ENCODE measurements at places on chromosomes 4 and X.

GRCh38 chr4:48173056-48173991 lies 39.3 kb upstream of the TXK start:
- no peak for DNase-seq

GRCh38 chr4:21678711-21679110 lies 269.9 kb downstream of the KCNIP4 start:
- no peak for DNase-seq

DNA sequence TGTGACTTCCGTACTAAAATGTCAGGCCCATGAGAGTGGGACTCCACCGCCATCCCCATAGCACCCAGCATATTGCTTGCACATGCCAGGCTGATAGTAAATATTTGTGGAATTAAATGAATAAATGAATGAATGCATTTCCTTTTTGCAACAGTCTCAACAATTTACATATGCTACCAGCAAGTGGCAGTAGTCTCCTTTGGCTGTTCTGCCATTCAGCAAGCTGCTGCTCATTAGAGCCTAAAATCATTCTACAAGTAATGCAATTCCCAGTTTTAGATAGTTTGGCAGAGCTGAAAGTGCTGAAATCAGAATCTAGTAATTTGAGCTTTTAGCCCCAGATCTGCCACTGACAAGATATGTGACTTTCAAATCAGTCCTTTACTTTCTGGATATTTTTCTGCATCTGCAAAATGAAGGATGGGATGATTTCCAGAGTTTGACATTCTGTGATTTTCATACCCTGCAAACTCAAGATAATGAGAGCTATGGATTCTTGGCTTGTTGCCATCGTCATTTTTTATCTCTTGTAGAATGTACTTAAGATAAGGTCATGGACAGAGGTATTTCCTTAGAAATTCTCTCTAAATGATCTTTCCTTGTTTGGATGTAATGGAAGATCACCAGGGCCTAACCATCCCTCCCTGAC lies 35.7 kb upstream of the INTS6L start:
- peak; percentile 3 for DNase-seq

DNA sequence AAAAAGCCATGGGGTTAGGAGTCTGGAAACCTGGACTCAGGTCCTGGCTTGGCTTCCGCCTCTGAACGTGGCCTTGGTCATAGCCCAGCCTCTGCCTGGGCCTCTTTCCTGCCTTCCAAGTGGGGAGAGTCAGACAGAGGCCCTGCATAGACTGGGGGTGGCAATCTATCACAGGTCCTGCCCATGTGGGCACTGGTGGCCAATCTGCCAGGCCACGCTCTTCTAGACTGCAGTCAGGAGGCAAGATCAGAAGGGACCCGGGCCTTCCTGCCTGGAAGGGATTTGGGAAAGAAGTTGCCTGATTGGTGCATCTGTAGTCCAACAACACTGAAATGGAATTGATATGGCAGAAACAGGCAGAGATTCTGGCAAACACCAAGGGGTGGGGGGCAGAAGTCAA lies 46.1 kb downstream of the CNGA2 start:
- no peak for DNase-seq

GRCh38 chr4:123477711-123478209 lies 81.2 kb downstream of the SPRY1 start:
- DNase-seq, result no peak

DNA sequence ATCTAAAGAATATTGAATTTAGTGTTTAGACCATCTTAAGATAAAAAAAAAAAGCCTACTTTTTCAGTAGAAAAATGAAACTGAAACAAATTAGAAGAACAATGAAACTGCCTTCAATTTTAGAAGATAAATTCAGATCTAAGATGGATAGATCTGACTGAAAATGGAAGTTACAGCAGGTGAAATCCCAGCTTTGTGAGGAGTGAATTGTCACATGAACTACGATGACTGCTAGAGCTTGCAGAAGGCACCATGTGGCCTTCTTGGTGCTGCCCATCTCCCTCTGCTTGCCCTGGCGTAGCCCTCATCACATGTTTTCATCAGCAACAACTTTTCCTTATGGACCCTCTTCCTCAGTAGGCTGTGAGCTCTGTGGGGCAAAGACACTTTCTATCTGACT lies 51.4 kb upstream of the EMCN start:
- no peak for DNase-seq

DNA sequence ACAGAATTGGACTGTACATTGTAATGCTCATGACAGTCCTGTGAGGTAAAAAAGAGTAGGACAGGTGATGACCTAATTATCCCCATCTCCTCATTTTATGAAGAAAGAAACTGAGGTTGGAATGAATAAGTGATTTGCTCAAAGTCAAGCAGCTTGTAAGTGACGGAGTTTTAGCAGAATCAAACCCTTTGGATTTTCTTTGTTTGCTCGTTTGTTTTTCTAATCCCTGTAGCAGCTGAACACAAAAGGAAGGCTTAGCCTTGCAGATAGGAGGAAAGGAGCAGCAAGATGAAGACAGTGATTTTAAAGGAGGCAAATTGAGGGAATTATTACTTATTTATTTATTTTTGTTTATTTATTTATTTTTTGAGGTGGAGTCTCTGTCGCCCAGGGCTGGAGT lies 528.4 kb upstream of the AMOT start:
- DNase-seq, result no peak

DNA sequence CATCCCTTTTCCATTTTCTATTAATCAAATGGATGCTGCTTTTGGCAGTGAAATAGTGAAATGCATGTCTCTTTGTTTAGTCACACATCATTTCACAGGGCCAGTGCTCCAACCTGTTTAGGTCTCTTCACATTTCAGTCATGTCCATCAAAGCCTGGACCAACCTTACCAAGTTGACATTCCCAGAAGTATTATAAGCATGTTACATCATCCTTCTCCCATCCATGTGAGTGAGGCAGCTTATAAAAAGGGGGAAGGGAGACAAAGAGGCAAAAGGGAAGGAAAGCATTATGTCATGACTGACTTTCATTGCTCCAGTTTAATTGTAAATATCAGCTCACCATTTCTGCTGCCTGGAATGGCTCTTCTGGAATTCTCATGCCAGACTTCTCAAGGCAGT lies 94.4 kb downstream of the NWD2 start:
- DNase-seq, result no peak

- peak; percentile 3 for DNase-seq
Measured at GRCh38 chr4:21476757-21477156, 471.8 kb downstream of the KCNIP4 start.

GRCh38 chrX:47483306-47484268 lies 565 bp upstream of the ZNF41 start:
- peak; percentile 14 for DNase-seq

DNA sequence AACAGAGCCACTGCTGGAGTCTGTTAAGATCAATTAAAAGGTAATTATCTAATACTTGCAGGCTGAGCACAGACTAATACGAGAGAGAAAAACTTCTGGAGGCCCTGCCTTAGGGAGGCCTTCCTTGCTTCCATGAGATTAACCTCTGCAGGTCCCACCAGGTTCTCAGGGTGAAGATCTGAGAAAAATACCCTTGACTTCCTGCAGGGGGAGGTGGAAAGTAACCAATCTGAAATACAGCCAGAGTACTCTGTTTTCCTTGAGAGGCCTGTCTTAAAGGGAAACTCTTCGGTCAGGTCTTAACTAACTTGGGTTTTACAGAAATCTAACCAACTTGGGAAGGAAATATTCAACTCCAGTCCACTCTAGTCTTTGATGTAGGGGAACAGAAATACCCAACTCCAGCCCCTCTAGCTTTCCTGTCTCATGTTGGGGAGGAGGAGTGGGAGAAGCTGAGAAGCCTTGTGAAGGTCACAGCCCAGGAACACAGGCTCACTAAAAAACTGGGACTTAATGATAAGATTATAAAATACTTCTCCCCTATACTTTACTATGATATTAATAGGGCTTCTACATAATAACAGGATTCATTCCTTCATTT lies 77.1 kb downstream of the TBCK start:
- no peak for DNase-seq

GRCh38 chrX:116499780-116500179 lies 37.0 kb upstream of the CT83 start:
- no peak for DNase-seq

All from thyroid gland (tissue), 4 donors.